ENCODE measurements at places on chromosomes 5 and 9.

- no peak for DNase-seq
Observed at GRCh38 chr9:18575686-18576085, 101.7 kb downstream of the ADAMTSL1 start.

- no peak for DNase-seq
Observed at GRCh38 chr9:129812385-129812784, 9.4 kb downstream of the TOR1B start.

DNA sequence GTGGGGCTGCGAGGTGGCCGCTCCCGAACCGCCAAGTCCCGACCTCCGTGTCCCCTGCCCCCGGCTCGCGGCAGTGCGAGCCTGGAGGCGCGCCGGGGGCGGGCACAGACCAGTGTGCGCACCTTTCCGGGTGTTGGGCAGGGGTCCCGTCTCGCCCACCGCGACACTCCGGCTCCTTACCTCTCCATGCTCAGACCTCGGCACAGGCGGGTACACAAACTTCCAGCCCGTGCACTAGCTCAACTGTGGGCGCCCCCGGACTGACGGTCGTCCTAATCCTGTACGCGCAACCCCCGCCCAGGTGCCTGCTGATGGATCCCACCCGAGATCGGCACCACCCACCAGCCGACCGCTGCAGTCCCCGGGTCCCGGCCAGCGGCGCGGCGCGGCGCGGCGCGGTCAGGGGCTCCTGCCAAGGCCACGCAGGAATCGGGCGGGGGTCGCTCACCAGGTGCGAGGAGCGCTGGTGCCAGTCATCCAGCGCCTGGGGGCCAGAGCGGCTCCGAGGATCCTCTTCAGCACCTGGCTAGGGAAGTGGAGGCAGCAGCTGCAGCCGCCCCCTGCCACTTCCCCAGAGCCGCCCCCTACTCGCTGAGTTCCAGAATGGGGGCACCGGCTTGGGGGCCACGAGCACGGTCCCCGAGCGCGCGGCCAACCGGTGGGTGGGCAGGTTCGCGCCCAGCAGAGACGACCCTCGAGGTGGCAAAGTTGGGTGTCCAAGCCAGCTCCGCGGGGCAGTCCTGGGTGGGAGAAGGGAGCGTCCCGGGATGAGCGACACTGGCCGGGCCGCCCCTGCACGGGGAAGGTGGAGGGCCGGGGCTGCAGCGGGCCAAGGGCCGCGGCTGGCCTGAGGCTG is 511 bp downstream of the SEMA5A start:
- peak; percentile 8 for DNase-seq

DNA sequence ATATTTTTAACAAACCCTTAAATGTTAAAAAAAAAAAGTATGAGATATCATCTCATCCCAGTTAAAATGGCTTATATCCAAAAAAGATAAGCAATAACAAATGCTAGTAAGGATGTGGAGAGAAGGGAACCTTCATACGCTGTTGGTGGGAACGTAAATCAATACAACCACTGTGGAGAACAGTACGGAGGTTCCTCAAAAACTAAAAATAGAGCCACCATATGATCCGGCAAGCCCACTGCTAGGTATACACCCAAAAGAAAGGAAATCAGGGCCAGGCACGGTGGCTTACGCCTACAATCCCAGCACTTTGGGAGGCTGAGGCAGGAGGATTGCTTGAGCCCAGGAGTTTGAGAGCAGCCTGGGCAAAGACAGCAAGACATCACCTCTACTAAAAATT is 3.0 kb downstream of the MTMR12 start:
- no peak for DNase-seq

- no peak for DNase-seq
Observed at GRCh38 chr5:143826951-143827444, 15.0 kb downstream of the HMHB1 start.

- no peak for DNase-seq
Observed at GRCh38 chr5:79742549-79743136, 53.0 kb downstream of the CMYA5 start.

GRCh38 chr9:136628268-136628667 is 34.4 kb upstream of the EGFL7 start:
- no peak for DNase-seq

DNA sequence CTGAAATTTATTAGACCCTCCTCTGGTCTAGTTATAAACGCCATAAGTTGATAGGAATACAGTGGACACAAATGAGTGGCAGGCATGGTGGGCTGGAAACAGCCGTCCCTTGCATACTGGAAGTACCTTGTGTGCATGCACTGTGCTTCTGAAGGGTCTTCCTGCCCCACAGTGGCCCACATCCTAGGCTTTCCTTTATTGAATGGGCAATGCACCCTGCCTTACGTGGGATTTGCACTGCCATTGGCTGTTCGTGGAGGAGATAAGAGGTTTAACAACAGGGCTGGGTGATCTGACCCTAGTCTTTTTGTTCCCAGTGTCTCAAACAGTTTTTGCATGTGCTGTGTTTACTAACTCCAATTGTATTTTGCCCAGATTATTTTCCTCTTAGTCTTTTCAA is 480.8 kb downstream of the GADD45G start:
- DNase-seq, result no peak

GRCh38 chr5:3593771-3594509 is 1.7 kb upstream of the IRX1 start:
- no peak for DNase-seq

DNA sequence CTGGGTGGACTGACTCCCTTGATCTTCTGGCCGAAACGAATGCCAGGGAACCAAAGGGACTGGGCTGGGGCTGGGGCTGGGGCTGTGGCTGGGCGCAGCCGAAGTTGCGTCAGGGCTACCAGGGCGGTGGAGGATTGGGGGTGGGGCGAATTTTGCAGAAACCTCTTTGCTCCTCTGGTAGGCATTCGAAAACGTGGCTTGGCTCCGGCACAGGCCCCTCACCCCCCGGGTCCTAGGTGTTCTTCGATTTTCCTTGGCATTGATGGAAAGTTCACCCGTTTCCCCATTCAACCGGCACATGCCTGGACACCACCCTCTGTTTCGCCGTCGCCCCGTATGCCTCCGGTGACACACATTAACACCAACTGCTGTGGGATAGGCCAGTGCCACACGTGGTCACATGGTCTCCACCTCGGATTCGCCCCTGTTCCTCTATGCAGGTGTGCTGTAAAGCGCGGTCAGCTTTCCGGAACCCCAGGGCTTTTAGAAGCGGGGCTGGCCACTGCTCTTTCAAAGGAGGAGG is 477.1 kb downstream of the SPATA31A7 start:
- DNase-seq, result no peak

- no peak for DNase-seq
Observed at GRCh38 chr9:242461-243080, 27.9 kb downstream of the DOCK8 start.

DNA sequence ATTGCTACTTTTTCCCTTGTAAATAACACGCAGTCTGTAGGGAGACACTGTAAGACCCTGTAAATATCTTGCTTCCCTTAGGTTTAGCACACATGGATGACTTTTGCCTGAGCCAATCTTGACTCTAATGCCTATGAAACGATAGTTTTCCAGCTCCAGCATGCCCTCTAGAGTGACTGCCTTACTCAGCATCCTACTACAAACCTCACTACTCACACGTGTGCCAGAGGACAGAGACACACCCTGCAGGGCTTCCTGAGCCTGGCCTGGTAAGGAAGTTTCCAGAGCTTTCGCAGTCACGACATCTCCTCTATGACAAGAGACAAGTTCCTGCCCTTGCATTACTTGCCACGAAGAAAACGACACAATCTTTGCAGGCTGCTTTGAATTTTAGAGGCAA is 138.1 kb downstream of the ATPSCKMT start:
- peak; percentile 46 for DNase-seq

GRCh38 chr5:95114305-95114704 is 170.6 kb downstream of the MCTP1 start:
- DNase-seq, result no peak

DNA sequence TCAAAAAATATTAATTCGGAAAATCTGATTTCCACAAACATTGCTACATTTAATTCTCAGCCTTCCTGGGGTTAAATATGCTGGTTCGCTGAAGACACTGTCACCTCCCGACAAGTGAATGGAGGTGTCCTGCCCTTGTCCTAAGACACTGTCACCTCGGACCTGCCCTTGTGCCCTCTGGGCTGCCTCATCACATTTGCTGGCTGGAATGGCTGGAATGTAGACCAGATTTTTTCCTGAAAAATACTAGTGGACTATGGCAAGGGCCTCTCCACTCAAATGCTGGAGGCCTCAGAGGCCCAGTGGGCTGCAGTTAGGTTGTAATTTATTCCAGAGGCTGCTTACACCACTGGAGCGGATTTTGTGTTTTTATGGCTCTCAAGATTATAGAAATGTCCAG is 28.2 kb downstream of the CACNA1B start:
- no peak for DNase-seq

Data from iris pigment epithelial cell (primary cell).